ENCODE measurements at places on chromosomes 16 and 17.

- no peak for DNase-seq
Measured at GRCh38 chr16:78389009-78389498, 289.6 kb downstream of the WWOX start.

DNA sequence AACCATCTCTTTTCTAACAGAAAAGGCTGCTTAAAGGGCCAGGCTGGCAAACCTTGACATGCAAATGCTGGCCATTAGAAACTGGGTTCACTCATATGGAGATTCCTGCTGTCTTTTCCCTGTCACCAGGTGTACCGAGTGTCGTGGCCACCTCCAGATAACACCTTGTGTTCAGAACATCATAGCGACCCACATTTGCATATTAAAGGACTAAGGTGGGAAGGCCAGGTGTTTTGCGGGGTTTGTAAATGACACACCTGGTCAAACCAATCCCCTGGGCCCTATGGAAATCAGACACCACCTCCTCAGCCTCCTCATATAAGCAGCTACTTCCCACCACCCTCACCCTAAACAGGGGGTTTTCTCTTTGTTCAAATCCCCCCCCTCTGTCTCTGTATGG, 2.5 kb upstream of the AIPL1 start:
- DNase-seq = no peak

DNA sequence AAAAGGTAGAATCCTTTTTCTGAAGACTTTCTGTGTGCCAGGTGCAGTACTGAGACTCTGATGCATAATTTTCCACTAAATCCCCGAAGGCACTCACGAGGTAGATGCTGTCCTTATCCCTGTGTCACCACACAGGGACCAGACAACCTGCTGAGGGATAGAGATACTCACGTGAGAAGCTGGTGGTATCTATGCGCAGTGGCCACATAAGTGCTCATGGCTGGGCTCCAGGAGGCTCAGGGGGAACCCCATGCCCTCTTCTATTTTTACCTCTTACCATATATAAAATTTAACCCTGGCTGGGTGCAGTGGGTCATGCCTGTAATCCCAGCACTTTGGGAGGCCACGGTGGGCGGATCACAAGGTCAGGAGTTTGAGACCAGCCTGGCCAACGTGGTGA, 38.3 kb downstream of the NT5M start:
- peak; percentile 28 for DNase-seq

DNA sequence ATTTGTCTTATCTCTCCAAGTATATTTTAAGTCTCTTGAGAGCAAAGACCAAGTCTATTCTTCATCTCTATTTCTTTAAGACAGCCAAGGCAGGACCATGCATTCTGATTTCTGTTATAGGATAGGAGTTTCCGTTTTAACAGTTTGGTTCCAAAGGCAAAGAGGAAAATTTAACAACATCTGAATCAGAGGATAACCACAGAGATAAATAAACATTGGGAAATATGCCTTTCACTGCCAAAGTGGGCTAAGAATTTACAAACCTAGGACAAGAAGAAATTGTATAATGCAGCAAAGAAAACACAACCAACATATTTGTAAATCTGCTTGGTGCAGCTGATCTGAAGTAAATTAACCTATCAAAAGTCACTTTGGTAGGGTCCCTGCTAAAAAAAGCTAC, 37.7 kb downstream of the USP32 start:
- DNase-seq = no peak

GRCh38 chr17:32327911-32328310, 14.1 kb downstream of the C17orf75 start:
- DNase-seq = no peak

DNA sequence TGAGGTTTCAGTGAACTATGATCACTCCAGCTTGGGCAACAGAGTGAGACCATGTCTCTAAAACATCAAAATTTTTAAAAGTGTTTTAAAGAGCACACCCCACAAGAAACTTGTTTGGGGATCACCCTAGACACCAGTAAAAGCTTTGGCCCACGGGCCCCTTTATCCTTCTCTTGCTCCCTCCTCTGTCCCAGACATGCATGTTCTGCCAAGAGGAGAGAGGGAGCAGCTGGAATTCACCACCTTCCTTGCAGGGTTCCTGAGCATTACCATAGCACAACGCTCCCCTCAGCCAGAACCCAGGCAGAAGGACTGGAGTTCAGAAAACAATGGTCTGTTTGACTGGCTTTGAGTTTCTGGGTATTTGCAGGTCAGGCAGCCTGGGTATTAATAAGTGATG, 214.3 kb upstream of the CDH5 start:
- no peak for DNase-seq

DNA sequence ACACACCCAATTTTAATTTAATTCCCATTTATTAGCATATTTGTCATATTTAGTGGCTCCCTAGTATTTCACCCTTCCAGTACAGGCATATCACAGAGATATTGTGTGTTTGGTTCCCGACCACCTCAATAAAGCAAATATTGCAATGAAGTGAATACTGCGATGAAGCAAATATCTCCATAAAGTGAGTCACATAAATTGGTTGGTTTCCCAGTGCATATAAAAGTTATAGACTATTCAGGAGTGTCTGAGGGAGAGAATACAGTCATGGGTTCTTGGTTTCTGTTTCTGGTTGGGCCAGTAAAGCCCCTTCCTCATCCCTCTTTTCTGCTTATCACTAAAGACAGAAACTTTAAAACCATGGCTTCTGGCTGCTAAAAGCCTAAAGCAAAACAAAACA, 295.4 kb upstream of the AXIN2 start:
- DNase-seq = no peak

GRCh38 chr17:45660474-45660873, 123.6 kb upstream of the CRHR1 start:
- DNase-seq = no peak

GRCh38 chr17:67974598-67975066, 21.6 kb downstream of the C17orf58 start:
- DNase-seq = no peak

- no peak for DNase-seq
Measured at GRCh38 chr17:49361129-49361901, 735 bp downstream of the ZNF652 start.

DNA sequence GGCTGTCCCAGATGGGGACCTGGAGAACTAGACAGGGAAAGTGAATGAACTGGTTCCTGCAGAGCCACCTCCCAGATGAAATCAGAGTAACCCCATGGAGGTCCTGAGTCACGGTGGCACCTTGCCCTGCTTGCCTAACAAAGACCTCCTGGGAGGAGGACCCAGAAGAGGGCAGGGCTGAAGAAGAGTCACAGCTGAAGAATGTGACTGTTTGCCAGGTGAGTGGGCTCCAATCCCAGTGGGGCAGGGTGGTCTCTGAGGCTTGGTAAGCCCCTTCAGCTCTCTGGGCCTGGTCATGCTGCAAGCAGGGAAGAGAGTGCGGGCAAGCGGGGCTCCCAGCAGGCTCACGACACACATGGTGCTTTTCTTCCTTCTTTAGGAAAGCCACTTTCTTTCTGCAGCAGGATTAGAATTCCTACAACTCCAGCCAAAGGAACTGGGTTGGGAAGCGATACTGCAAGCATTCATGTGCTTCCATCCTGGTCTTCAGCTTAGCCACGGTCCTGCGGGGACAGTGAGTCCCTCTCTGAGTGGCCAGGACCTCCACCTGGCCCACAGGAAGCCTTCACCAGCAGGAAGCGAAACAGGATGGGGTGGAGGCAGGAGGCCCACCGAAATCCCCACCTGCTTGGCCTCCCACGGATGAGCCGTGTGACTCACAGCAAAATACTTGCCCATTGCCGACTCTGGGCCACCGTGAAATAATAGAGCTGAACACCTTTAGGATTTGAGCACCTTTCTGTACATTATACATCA, 4.3 kb downstream of the C16orf74 start:
- DNase-seq = no peak

DNA sequence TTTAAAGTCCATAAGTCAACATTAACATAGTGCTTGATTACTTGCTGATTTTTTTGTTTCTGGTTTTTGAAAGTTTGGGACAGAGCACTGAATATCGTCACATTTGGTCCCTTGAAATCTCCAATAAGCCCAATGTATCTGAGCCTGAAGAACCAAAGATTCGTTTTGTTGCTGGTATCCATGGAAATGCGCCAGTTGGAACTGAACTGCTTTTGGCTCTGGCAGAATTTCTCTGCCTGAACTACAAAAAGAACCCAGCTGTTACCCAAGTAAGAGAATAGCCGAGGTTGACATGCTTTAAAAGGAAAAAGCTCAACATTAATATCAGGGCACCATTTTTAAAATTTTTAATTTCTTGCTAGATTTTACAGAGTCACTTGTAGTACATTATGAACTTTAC, 27.7 kb upstream of the GOSR1 start:
- no peak for DNase-seq

DNA sequence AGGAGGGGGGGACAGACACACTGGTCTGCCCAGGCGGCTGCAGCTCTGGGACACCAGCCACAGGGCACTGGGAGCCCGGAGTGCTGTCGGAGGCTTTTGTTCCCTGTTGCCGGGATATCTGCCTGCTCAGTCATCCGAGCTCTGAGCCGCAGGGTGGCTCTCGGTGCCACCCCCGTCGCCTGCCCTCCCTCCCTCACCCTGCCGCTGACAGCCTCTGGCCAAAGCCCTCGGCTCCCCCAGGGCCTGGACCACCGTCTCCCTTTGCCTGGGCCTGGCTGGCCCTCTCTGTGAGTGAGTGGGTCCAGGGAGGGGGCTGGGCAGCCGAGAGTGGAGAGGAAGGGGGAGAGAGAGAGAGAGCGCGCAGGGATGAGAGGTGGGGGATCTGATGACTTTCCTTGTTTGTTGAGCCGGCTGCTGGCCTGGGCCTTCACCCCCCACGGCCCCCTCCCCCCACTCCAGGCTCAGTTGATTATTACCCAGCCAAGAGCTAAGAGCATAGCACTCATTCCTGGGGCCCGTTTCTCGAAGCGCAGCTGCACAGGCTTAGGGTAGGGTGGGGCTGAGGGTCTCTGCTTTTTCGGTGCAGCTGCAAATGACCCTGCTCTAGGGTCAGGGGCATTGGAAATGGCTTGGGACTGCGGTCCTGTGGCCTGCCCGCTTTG, 2.7 kb downstream of the FOXJ1 start:
- no peak for DNase-seq

GRCh38 chr16:825341-826061, 25.0 kb upstream of the GNG13 start:
- no peak for DNase-seq

DNA sequence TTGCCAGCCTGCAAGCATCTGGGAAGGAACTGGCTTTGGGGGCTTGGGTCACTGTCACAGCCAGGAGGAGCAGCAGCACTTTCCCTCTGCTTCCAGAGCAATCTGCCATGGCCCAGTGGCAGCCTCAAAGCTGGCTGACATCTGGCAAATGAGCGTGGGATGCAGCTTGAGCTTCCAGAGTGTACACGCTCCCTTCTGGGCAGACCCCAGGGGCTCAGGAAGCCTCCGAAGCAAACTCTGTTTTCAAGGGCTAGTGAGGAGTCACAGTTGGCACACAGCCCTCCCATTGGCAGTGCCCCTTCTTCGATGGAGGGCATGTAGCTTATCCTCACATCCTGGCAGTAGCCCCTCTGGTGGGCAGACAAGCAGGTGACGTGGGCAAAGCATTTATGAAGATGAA, 249.6 kb downstream of the ENGASE start:
- no peak for DNase-seq

DNA sequence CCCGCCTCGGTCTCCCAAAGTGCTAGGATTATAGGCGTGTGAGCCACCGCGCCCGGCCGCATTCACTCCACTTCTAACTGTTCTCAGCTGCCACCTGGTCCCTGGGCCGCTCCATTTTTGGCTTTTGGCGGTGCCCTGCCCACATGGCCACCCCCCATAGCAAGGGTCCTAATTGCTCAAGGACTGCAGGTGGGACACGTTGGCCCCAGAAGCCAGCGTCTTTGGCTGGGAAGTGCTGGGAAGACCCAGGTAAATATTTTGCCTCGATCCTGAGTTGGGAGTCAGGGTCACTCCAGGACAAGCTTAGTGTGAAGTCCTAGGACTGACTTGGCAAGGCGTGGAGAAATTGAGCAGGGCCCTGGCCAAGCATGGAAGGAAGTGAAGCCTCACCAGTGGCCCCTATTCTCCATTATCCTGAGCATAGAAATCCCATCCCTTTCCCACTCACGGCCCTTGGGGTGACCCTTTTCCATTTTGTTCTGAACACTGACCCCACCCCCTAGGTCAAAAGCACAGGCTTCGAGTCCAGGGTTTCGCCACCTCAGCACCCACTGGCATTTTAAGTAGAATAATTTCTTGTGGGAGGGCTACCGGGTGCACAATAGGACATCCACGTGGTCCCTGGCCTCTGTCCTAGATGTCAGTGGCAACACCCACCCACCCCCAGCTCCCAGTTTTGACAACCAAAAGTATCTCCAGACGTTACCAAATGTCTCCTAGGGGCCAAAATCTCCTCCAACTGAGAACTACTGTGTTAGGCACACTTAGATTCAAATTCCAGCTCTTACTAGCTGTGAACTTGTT, 5.9 kb upstream of the WDR81 start:
- no peak for DNase-seq

DNA sequence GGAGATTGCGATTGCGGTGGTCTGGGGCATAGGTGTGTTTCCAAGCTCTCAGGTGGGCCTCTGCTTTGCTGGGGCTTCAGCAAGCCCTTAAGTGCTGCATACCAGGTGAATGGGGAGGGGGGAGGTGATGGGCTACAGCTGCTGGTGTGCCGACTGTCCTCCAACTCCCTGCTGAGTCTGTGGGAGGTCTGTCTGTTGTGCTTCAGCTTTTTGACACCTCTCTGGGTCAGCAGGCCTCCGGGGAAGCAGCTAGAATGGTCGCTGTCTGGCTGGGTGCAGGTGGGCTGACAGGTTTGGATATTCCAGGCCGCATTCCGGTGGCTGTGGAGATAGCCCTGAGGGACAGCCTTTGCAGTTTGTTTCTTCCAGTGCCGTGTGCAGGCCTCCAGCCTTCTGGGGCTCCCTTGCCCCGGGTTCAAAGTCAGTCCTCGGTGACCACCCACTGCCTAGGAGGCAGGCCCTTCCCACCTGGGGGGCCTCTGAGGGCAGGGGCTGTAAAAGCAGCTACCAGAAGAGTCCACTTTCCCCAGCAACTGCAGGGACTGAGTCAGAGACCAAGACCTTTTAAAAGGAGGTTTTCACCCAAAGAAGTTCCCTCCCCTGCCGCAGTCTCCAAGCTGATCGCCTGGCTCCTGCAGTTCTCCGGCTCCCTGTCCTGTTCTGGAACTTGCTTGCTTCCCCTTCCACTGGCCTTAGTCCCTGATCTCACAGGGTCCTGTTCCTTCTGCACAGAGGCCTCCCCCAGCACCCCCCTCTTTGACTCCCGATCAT, 2.0 kb upstream of the TTYH2 start:
- no peak for DNase-seq

DNA sequence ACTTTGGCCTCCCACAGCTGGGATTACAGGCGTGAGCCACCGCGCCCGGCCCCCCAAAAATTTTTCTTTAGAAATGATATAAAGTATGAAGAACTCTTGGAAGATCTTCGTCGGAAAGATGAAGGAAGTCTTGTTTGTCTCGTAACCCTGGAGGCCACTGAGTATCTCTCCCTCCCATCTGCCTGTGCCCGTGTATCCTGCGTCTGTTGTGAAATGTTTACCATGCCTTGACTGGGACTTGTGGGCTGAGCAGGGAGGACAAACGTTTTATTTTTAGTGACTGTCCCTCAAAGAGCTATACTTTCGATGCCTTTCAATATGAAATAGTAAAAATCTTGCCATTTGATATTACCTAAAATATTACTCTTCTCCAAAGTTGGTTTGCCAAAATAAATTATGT, 121.2 kb downstream of the RPTOR start:
- no peak for DNase-seq

All from ascending aorta (tissue), 2 donors.